ENCODE measurements at places on chromosomes 12 and 14.

GRCh38 chr12:91370086-91370868 is 187.7 kb upstream of the DCN start:
- no peak for DNase-seq

- DNase-seq, result peak; percentile 94
Measured at GRCh38 chr12:51886021-51886710, 1.7 kb upstream of the ANKRD33 start.

- no peak for DNase-seq
Measured at GRCh38 chr12:1830401-1830845, 10.1 kb downstream of the LRTM2 start.

DNA sequence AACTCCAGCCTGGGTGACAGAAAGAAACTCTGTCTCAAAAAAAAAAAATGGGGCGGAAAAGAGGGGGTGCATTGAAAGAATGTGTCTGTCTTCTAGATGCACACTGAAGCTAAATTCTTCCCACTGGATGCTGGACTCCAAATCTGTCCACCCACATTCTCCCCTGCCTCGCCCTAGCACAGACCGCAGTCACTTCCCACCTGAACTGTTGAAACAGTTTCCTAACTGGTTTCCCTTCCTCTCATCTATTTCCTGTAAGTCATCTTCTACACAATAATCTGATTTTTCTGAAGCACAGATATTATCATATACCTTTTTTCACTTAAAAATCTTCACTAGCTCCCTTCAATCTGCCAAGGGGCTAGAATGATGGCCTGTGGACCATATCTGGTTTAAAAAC is 1.5 kb upstream of the HCAR1 start:
- DNase-seq, result no peak

- DNase-seq, result no peak
Measured at GRCh38 chr12:14200598-14200997, 164.9 kb upstream of the ATF7IP start.

- DNase-seq, result no peak
Measured at GRCh38 chr14:20682127-20682434, 2.3 kb upstream of the RNASE4 start.

DNA sequence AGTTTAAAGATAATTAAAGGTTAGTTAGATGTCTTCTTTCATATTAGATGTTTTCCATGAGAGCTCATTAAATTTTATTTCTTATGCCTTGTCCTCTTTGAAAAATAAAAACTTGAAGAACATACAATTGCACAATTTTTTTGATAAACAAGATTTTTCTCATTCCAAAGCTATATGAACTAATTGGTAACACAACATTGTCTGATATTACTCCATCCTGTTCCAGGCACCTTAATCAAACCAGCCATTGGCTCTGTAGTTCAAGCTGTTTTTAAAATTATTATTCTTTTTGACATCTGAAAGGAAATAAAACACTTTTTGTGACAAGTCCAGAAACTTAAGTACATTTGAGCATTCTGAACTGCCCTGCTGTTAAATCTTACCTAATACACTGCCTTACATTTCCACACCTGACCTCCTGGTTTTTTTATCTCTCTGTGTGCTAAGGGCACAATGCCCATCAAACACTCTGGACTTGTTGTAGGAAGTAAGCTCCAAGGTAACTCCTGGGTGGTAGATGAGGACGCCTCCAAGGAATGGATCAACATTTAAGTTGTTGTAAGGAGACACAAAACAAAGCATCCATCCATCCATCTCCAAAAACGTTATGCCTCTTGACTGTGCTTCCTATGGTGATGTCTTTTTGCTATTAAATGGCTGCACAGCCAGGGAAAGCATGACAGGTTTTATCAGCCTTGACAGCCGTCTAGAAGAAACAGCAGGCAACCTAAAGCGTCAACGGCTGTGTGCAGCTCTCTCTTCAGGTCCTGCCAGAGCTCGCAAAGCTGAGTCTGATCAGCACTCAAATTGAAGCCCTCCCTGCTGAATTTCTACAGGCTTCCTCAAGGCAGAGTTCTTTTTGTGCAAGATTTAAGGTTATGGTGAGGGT is 449.9 kb upstream of the FLRT2 start:
- DNase-seq, result no peak

- DNase-seq, result no peak
Measured at GRCh38 chr12:93794738-93795137, 117.6 kb downstream of the CRADD start.

GRCh38 chr12:118432812-118433545 is 56.6 kb downstream of the SUDS3 start:
- DNase-seq, result no peak

- no peak for DNase-seq
Measured at GRCh38 chr12:98916106-98916505, 271.0 kb downstream of the APAF1 start.

DNA sequence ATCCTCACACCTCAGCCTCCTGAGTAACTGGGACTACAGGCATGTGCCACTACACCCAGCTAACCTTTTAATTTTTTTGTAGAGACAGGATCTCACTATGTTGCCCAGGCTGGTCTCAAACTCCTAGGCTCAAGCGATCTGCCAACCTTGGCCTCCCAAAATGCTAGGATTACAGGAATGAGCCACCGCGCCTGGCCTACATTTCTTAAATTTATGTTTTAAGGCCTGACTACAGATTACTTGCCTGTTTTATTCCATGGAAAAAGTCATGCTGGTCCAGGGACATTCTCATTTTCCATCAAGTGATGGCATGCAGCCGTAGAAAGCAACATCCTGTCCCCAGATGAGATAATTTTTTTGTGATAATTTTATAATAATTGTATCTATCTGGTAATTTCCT is 6.1 kb downstream of the CD9 start:
- DNase-seq, result no peak

DNA sequence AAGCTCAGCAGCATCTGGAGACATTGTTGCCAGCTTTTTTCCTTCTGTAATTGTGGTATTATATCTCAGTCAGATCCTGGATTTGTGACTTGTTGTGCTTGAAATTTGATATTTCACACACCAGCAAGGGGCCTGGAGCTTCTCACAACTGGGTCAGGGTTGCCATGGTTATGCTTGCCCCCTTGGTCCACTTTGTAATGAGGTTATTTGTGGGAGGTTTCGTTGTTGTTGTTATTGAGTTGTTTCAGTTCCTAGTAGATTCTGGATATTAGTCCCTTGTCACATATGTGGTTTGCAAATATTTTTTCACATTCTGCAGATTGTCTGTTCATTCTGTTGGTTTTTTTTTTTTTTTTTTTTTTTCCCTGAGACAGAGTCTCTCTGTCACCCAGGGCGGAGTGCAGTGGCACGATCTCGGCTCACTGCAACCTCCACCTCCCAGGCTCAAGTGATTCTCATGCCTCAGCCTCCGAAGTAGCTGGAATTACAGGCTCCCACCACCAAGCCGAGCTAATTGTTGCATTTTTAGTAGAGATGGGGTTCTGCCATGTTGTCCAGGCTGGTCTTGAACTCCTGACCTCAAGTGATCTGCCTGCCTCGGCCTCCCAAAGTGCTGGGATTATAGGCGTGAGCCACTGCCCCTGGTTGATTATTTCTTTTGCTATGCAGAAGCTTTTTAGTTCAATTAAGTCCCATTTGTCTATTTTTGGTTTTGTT is 80.6 kb upstream of the ETV6 start:
- no peak for DNase-seq

GRCh38 chr14:99260587-99261551 is 11.1 kb downstream of the BCL11B start:
- no peak for DNase-seq

Data from fibroblast of the aortic adventitia (primary cell).